ENCODE measurements at places on chromosomes 6 and 20. TPM values are rescaled to one million over a fixed set of nuclear protein-coding genes. Genes with fewer than 3 reads are reported as not detected.

Gene TNXB
- total RNA-seq: 3.9 TPM

DNA sequence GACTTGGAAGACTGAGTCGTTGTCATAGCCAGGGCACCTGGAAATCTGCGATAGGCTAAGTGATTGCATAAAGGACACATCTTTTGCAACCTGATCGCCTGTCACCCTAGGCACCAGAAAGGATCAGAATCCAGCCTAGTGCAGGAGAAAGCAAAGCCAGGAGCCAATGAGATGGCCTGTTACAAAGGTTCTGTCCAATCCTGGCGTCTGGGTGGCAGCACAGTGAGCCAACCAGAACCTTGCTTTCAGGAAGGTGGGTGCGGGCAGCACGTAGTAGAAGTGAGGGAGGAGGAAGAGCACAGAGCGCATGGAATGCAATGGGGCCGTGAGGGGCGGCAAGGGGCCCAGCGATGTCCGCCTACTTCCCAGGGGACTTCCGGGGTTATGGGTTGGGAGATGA lies 120.4 kb upstream of the GGTLC1 start:
- H3K4me1 ChIP-seq: peaks cover 6% of the 10 kb centered on the region
- H3K4me3 ChIP-seq: no peak overlapping the region
- H3K27ac ChIP-seq: no peak overlapping the region
- no peak for DNase-seq

Gene TRIM15
- total RNA-seq: 6.9 TPM

Gene SYCP2
- 68.7 TPM for total RNA-seq
